ENCODE measurements at places on chromosomes 16 and 17.

- no peak for DNase-seq
Measured at GRCh38 chr17:72076678-72077030, 44.2 kb upstream of the SOX9 start.

- DNase-seq, result peak; percentile 97
Measured at GRCh38 chr16:85151603-85152413, 39.5 kb upstream of the CIBAR2 start.

- DNase-seq, result no peak
Measured at GRCh38 chr17:62112229-62112628, 47.2 kb upstream of the MED13 start.

- no peak for DNase-seq
Measured at GRCh38 chr17:41972571-41973407, 6.2 kb downstream of the CNP start.

- no peak for DNase-seq
Measured at GRCh38 chr17:72950242-72950931, 142.1 kb downstream of the SLC39A11 start.

GRCh38 chr16:50167556-50167955 lies 14.4 kb downstream of the TENT4B start:
- no peak for DNase-seq

DNA sequence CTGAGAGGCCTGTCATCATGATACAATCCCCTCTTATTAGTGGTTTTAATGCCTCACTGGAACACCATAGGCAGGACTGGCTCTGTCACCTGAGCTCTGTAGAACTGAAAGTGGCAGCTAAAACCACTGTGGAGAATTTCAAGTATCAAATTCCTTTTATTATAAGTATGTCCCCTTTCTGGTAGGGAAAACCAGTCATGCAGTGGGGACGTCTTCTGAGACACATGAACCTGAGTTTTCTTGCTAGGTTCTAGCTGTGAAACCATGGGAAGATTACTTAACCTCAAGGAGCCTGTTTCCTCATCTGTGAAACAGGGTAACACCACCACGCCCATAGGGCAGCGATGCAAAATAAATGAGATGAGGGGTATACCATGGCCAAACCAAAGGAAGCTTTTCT lies 4.7 kb downstream of the VAC14 start:
- DNase-seq, result no peak

DNA sequence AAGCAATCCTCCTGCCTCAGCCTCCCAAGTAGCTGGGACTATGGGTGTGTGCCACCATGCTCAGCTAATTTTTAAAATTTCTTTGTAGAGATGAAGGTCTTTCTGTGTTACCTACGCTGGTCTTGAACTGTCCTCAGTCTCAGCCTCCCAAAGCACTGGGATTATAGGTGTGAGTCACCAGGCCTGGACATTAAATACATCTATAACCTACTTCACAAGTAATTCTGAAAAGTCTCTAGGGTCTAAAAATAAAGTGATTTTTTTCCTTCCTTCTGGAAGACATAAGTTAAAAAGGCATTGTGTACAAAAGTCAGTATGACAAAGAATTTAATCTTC lies 118.3 kb downstream of the PARN start:
- DNase-seq, result no peak

- DNase-seq, result no peak
Measured at GRCh38 chr16:87809150-87809902, 43.5 kb upstream of the KLHDC4 start.

DNA sequence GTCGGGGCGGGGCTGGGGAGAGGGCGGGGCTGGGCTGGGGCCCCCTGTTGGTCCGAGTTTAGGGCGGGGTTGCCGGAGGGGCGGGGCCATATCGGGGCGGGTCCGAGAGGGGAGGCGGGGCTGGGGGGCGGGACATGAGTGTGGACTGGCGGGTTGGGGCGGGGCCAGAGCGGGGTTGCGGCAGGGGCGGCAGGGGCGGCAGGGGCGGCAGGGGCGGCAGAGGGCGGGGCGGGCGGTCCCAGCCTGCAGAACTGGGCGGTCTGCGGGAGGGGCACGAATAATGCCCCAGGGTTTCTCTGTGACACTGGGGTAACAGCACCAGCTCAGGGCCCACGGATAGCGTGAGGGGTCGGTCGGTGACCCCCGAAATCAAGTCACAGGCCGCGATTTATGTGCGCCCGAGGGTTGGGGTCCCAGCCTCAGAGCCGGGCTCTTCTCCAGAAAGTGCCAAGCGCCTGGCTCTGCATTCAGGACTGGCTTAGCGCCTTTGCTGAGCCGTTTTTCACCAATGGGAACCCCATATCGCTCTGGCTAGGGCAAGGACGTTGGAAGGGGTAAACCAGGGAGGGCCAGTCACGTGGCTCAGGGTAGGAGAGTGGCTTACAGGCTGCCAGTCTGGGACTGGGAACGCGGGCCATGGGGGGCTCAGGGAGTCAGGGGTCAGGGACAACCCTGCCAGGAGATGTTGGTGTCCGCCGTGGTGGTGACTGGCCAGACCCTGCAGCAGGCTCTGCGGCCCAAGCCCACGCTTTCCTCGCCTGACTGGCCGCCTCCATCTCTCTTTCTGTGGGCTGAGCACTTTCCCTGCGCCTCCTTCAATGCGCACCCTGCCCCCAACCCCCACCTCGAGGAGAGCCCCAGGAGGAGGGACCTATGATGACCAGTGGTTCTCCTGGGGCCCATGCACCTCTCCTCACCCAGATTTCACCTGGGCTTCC lies 1.2 kb upstream of the METTL26 start:
- no peak for DNase-seq

DNA sequence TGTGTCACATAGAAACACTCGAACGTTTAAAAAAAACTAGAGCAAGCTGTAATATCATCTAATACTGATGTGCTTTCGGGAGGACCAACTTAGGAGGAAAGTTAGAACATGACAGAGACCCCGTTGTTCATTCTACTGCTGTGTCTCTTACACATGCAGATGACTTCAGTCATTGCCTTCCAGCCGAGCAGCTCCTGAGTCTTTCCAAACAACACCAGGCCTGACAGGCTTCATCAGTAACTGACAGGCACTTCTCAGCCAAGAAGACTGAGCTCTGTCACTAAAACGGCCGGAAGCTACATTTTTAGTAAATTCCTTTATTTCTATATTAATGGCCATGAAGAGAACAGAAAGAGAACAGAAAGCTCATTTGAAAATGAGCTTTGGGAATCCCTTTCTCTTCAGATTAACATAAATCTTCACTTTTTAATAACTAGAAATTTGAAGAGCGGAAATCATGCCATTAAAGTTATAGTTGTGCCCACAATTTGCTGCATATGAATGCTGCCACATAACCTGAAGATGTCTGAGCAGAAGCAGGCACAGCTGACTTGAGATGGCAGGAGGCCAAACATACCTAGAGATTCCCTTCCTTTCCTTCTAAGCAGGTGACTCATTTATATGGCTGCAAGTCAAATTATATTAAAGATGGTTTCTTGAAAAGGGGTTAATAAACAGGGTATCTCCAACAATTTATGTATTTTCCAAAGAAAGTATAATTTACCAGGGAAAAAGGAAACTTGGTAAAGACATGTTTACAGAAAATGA lies 148.9 kb downstream of the ITFG1 start:
- DNase-seq, result peak; percentile 45

DNA sequence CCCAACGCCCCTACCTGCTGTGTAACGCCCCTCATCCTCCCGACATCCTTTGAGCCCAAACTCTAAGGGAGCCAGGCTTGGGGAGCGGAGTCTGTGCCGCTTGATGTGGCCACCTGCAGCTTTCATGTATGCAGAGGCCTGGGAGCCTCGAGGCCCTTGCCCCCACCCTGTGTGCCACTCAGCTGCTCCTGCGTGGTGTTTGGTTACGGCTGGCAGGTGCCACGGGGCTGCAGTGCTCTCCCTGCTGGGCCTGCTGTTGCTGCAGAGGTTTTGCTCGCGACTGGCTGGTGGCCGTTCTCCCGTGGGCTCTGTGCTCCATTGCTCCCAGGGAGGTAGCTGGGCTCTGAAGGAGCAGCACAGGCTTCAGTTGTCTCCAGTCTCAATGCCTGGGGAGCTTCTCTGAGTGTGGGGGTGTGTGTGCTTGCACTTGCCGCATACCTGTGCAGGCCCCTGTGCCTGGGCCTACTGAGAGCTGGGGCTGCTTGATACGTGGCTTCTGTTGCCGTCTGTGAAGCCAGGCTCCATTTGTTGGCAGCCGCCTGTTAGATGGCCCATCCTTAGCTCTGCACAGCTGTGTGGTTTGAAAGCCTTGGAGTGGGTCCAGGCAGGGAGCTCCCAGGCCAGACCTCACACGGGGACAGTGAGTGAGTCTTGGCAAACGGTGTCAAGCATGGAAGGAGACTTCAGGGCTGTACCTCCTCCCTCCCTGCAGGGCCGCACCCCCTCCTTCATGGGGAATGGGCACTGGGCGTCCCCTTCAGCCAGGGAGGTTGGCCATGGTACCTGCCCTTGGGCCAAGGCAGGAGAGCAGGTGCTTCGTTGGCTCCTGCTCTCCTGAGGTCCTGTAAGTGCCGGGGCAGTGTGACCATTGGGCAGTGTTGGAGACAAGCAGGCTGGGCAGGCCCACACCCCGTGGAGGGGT lies 47.2 kb downstream of the PDPK1 start:
- no peak for DNase-seq

- no peak for DNase-seq
Measured at GRCh38 chr17:57266902-57267311, 10.6 kb downstream of the MSI2 start.

- no peak for DNase-seq
Measured at GRCh38 chr16:84239141-84239769, 557 bp downstream of the KCNG4 start.

GRCh38 chr17:43085474-43085873 lies 39.7 kb downstream of the BRCA1 start:
- DNase-seq, result no peak

DNA sequence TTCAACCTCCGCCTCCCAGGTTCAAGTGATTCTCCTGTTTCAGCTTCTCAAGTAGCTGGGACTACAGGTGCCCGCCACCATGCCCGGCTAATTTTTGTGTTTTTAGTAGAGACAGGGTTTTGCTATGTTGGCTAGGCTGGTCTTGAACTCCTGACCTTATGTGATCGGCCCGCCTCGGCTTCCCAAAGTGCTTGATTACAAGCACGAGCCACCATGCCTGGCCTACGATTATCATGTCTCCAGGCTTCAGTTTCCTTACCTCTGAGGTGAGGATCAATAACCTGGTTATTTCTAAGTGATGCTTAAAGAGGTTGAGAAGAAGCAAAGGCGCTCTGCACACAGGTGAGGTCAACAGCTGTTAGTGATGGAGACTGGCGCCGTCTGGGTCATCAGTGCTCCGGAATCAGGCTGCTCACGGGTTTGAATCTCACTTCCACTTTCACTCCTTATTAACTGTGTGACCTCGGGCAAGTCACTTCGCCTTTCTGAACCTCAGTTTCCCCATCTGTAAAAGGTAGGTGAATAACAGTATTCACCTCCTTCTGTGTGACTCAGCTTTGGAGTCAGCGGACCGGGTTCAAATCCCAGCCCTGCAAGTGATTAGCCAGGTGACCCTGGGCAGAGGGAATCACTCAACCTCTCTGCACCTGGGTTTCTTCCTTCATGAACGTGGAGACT lies 745 bp upstream of the ABCC1 start:
- DNase-seq, result no peak

GRCh38 chr16:28040039-28040438 lies 23.5 kb downstream of the GSG1L start:
- no peak for DNase-seq

DNA sequence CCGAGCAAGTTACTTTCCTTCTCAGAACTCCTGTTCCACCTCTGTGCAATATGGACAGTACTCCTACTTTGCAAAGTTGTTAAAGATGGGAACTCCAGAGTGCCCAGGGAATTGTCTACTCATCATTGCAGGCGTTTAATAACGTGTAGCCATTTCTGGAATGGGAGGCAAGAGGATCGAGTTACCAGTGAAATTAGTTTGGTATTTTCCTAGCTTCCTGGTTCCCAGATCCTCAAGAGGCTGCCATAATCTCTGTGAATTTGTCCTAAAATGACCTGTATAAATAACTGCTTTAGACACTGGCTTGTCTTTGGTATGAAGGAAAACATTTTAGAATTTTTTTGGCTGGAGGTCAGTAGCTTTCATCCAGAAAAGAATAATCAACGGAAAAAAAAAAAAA lies 27.7 kb downstream of the WWOX start:
- DNase-seq, result no peak

GRCh38 chr17:59483860-59484259 lies 81.5 kb upstream of the DHX40 start:
- DNase-seq, result no peak

DNA sequence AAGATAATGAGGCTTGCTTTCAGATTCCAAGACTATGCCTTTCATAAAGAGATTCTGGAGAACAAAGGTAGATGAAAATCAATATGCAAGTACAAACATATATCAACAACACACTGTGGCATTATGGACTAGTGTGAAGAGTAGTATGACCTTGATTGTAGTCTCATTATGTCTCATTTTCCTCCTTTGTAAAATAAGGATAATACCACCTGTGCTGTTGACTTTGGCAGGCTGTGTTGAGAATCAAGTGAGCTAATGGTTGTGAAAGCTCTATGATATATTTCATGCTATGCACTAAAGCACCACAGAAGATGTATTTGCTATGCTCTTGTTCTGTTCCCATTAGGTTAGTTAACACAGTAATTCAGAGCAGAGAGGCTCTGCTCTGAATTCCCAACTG lies 78.5 kb upstream of the NACA2 start:
- no peak for DNase-seq

DNA sequence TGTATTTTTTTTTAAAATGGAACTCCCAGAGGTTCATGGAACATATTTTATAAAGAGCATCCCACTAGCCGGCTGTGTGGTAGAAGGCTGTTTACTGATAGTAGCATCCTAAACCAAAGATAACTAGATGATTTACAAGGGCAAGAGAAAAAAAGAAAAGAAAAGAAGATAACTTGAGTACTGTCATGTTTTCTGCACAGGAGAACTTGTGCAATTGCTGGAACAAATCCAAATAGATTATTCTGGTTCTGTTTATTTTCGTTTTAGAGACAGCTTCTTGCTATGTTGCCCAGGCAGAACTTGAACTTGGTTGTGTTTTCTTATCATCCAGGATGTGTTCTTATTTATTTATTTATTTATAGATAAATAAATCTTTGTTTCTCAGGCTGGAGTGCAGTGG lies 20.9 kb upstream of the PPM1D start:
- peak; percentile 76 for DNase-seq

GRCh38 chr16:11535494-11535893 lies 51.2 kb downstream of the LITAF start:
- no peak for DNase-seq

GRCh38 chr17:57868007-57868909 lies 18.4 kb upstream of the MRPS23 start:
- peak; percentile 84 for DNase-seq

DNA sequence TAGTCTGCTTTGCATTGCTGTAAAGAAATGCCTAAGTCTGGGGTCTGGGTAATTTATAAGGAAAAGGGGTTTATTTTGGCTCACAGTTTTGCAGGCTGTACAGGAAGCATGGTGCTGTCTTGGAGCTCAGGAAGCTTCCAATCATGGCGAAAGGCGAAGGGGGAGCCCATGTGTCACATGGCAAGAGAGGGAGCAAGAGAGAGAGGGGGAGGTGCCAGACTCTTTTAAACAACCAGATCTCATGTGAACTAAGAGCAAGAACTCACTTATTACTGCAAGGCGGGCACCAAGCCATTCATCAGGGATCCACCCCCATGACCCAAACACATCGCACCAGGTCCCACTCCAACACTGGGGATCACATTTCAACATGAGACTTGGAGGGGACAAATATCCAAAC lies 148.2 kb upstream of the HS3ST2 start:
- DNase-seq, result no peak

- peak; percentile 55 for DNase-seq
Measured at GRCh38 chr17:67335245-67335835, 31.0 kb downstream of the PSMD12 start.

All from NCI-H226 (cell line).